ENCODE measurements at places on chromosomes 6 and 20. TPM values are rescaled to one million over a fixed set of nuclear protein-coding genes. Genes with fewer than 3 reads are reported as not detected.

GRCh38 chr6:26437550-26437949 lies 2.8 kb upstream of the BTN3A3 start:
- DNase-seq: no peak

UBD gene
- not detected for total RNA-seq

DNA sequence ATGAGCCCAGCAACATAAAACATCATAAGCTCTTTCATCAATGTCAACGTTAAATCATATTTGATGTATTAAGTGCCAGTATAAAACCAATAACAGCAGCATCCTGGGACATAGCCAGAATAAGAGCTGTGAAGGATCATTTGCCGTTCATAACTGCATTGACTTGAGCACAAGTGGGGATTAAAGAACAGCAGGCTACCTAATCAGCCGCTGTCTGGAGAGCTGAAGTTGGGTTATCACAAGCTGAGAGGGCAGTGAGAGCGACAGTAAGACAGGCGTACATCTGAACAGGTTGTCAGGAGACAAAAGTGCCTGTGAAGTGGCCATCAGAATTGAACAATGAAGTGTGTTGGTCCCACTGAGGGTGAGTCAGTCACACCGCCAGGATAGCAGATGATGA lies 269.6 kb downstream of the GRIK2 start:
- no peak for DNase-seq

DNA sequence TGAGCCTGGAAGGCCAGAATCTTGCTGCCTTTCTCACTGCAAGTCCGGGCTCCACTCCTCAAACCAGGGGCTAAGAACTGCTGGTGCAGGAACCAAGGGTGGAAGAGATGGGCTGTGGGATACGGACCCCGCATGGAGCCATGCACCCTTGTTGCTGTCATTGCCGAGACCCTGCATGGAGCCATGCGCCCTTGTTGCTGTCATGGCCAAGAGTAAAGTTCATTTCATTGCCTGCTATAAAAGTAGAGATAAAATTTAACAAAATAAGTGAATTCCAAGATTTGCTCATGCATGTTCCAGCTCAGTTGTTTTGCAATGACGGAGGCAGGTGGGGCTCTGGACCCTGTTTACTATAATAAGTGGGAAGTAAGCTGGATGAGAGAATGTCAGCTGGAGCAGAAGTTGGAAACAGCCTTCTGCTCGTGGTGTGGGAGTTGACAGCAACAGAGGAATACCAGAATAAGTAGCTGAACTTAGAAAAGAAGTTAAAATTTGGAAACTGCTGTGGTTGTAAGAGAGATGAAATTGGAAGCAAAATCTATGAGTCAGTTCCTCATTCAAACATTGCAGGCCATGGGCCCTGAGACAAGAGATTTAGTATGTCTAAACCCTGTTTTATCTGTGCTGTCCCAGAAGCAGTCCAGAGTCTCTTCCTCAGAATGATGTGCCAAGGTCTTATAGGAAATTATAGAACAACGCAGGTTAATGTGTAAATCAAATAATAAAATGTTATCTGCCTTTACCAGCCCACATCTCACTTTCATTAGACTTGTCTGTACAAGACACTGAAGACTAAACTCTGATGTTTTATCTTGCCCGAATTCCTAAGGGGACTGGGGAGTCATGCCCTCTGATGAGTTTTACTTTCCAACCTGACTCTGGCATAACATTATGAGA lies 15.8 kb upstream of the THBS2 start:
- peak; percentile 90 for DNase-seq

WDR27 gene
- total RNA-seq: 15.8 TPM

DNA sequence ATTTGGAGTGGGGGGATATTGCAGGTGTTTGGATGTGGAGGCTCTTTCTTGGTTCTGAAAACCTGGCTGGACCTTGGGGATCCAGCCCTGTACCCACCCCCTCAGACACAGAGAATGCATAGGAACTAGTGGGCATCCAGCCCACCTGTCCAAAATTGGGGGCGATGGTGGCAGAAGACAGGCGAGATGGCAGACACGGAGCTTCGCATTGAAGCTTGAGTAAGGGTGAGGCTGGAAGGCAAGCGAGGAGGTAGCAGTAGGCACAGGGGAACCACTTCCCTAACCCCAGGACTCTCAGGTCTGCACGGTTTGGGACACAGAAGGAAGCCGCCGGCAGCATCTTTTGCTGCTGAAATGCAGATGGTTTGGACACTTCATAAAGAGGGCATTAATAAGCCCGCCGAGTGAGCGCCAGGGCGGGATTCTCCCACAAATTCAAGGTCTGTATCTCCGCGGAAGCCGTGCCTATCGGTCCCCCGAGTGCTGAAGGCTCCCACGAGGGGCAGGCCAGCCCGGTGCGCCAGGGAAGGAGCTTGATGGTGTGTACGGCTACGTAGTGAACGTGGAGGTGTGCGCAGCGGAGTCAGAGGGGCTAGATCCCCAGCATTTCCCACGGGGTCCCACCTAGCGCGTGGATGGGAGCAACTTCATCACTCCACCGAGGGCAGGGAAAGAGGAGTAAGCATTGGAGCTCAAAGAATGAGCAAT lies 1.6 kb upstream of the FOXA2 start:
- no peak for DNase-seq

GRCh38 chr6:71326611-71327010 lies 38.0 kb downstream of the OGFRL1 start:
- no peak for DNase-seq

NRSN1 gene
- total RNA-seq: not detected

DNA sequence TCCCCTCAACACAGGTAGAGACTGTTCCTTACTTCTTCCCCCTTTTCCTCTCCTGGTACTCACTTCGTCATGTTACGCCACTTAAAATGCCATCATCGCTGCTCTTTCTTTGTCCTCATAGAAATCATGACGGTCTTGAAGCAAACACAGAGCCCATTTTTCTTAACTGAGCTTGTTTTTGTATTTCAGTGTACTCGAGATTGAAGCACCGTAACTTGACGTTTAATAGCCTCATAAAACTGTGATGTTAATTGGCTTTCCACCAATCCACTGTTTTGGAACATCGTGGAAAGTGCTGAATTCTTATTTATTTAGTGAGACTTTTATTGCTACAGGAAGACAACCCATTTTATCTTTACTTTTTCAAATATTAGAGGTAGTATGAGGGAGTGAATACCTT lies 38.7 kb downstream of the DUSP22 start:
- DNase-seq: no peak

TDRD6 gene
- 0.38 TPM for total RNA-seq

- DNase-seq: no peak
These were observed 874.2 kb downstream of the TFAP2A start for GRCh38 chr6:9540534-9541126.

DDX27 gene
- 36.3 TPM for total RNA-seq

GRCh38 chr6:101722471-101722870 lies 329.0 kb downstream of the GRIK2 start:
- DNase-seq: no peak

DNA sequence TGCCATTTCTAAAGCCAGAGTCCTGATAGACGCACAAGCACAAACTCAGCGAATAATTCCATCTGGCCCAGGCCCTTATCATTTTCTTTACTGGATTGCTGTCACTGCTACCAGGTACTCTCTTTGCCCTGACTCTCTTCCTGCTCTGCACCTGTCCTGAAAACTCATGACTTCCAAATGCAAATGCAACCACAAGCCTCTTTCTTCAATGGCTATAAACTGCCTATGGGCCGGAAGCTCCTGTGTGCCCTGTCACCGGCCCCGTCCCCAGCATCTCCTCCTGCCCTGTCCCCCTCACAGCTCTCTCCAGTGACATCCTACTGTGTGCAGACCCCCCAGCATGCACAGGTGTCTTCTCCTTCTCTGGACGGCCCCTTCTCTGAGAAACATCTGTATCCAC lies 302.6 kb downstream of the GMDS start:
- no peak for DNase-seq

- DNase-seq: no peak
These were observed 128.8 kb downstream of the QKI start for GRCh38 chr6:163543321-163543720.

DNA sequence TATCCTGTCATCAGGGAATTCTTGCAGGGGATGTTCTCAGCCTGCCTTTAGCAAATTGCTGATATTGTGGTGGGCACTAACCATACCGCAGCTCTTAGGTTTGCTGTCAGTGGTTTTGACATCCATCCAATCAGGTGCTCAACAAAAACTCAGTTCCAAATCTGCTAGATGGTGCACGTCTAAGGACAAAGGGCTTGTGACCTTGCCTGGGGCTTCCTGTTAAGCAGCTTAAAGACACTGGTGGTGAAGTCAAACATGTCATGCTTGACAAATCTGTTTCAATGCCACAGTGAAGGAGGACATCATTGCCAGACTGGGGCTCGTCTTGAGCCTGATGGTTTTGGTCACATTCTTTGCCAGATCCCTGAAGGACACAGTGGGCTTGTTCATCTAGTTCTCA lies 179.8 kb upstream of the NOX3 start:
- no peak for DNase-seq

DNA sequence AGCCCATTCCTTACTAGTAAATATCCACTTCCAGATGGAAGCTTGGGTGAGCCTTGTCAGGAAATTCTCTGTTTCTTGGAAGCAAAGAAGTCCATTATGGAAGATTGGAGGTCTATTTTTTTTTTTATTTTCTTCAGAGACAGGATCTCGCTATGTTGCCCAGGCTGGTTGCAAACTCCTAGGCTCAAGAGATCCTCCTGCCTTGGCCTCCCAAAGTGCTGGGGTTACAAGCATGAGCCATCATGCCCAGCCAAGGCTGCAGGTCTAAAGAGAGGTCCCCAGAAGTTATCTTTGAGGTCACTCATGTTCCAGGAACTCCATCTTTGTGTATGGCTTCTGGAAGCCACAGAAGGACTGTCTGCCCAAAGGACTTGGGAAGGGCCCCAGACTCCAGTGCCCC lies 255.3 kb downstream of the LY86 start:
- DNase-seq: no peak

GRCh38 chr6:101683884-101684283 lies 290.4 kb downstream of the GRIK2 start:
- DNase-seq: no peak

DNA sequence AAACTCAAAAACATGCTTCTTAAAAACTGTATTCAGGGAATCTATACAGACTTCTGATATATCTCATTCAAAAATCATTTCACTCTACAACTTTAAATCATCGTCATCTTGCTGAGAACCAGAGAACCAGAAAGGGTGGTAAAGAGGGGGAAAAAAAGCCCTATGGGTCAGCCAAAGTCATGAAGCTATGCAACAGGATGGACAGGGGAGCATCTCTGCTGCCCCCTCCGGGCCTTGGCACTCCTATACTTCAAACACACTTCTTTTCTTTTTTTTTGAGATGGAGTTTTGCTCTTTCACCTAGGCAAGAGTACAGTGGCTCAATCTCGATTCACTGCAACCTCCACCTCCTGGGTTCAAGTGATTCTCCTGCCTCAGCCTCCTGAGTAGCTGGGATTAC lies 73.5 kb upstream of the NFATC2 start:
- no peak for DNase-seq

DNA sequence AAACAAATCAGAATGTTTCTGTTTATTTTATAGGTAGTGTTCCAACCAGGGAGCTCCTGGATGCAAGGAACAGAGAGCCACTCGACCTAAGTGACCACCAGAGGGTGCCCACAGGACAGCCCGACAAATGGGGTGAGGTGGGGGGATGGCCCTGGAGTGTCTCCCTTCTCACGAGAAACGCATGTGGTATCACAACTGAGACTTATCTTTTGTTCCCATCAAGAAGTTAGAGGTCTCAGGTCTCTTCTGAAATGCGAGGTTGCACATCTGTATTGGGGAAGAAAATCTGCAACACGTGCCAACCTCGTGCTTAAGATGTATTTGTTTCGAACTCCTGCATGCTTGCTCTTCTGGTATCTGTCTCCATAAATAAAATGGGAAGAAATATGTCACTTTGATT lies 104.0 kb downstream of the ISM1 start:
- no peak for DNase-seq

- DNase-seq: no peak
These were observed 1.0 kb downstream of the SIM1 start for GRCh38 chr6:100463630-100464161.

- DNase-seq: no peak
These were observed 35.0 kb upstream of the BTBD3 start for GRCh38 chr20:11882651-11883050.

OR2H2 gene
- total RNA-seq: not detected

DNA sequence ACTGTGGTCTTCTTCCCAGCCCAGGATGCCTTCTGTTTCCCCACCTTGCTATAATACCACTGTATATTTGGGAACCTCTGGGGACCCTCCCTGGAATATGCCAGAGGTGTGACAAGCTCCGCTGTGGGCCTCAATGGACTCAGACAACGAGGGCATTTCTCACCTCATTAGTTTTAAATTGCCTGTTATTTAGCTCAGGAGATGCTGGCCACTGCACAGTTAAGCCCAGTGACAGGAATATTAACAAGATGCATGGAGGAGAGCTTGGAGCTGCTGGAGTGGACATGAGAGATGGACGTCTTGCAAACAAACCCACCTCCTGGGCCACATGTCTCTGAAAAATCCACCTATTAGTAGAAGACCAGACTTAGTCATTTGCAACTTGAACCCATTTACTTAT lies 435.2 kb upstream of the CHD6 start:
- DNase-seq: no peak

- DNase-seq: no peak
These were observed 27.5 kb upstream of the EMILIN3 start for GRCh38 chr20:41394081-41394480.

Data from lower leg skin (tissue), 4 donors.